ENCODE measurements at places on chromosomes 6 and 20.
A peak's percentile ranks its signal among the peaks of the same experiment; 100 is the strongest.

- H3K27me3 ChIP-seq, result no peaks in the 10 kb centered on the region
- H3K4me1 ChIP-seq, result peaks cover 12% of the 10 kb centered on the region
- H3K36me3 ChIP-seq, result no peaks in the 10 kb centered on the region
- no peak overlapping the region for H3K4me3 ChIP-seq
- DNase-seq, result no peak
- H3K27ac ChIP-seq, result no peak overlapping the region
Measured at GRCh38 chr20:38798266-38798665, 7.2 kb upstream of the PPP1R16B start.

DNA sequence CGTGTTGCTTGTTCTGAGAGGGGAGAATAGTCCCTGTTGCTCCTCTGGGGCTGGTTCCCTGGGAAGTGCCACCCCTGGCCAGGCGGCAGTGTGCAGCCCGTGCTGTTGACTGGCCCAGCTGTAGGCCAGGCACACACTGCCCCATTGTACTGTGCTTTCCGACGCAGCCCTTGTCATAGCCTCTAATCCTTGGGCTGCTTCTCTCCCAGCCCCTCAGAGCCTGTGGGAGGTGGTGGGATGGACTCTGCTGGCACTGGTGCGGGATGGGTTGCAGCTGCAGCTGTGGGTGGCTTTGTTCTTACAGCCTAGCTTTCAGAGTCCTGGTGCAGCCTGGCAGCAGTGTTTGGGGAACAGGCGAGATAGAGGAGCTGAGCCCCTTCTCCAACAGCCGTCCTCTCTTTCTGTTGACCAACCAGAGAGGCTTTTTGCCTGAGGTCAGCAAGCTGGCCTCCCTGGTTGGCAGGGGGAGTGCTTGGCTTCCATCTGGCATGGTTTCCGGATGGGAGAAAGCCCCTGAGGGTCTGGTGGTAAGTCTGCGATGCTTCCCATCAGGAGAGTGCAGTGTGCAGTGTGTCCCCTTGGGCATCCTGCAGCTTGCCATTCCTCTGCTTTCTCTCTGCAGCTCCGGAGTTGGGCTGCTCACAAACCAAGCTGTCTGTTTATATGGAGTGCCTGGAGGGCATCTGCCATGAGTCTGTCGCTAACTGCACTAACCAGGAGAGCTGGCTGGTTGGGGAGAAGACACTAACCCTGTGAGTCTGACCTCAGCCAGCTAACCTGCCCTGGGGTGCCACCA is 12.1 kb downstream of the TJAP1 start:
- H3K27me3 ChIP-seq, result no peaks in the 10 kb centered on the region
- DNase-seq, result no peak
- peaks cover 19% of the 10 kb centered on the region for H3K4me1 ChIP-seq
- peaks cover 23% of the 10 kb centered on the region for H3K36me3 ChIP-seq

DNA sequence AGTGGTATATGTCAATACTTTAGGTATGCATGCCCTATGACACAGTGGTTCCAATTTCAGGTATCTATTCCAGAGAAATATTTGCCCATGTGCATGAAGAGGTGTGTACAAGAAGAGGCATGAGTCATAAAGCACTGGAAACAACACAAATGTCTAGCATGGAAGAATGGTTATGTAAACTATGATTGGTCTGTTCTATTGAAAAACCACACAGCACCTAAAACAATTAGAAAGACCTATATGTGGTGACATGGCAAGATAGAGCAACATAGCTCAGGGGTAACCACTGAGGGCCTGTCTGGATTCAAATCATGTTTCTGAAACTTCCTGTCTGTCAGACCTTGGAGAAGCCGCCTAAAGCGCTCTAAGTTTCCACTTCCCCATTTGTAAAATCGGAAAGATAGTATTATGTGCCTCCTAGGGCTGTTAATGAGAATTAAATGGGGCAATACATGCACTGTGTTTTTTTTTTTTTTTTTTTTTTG is 76.0 kb upstream of the SHLD1 start:
- H3K36me3 ChIP-seq, result no peaks in the 10 kb centered on the region
- no peaks in the 10 kb centered on the region for H3K27me3 ChIP-seq
- H3K4me1 ChIP-seq, result no peaks in the 10 kb centered on the region
- DNase-seq, result peak; percentile 52

DNA sequence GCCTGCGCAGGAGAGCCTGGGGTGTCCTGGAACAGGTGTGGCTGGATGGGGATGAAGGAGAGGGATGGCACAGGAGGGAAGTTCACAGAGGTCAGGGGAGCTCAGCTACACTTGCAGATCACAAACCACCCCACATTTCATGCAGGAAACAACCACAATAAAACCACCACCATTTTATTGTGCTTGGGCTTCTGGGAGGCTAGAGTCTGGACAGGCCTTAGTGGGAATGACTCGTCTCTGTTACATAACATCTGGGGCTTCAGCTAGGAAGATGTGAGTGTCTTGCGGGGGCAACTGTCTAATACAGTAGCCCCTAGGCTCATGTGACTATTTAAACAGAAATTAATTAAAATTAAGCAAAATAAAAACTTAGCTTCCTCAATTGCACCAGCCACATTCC is 33.4 kb downstream of the SNX5 start:
- no peaks in the 10 kb centered on the region for H3K27me3 ChIP-seq
- peaks cover 12% of the 10 kb centered on the region for H3K4me1 ChIP-seq
- H3K36me3 ChIP-seq, result no peaks in the 10 kb centered on the region

DNA sequence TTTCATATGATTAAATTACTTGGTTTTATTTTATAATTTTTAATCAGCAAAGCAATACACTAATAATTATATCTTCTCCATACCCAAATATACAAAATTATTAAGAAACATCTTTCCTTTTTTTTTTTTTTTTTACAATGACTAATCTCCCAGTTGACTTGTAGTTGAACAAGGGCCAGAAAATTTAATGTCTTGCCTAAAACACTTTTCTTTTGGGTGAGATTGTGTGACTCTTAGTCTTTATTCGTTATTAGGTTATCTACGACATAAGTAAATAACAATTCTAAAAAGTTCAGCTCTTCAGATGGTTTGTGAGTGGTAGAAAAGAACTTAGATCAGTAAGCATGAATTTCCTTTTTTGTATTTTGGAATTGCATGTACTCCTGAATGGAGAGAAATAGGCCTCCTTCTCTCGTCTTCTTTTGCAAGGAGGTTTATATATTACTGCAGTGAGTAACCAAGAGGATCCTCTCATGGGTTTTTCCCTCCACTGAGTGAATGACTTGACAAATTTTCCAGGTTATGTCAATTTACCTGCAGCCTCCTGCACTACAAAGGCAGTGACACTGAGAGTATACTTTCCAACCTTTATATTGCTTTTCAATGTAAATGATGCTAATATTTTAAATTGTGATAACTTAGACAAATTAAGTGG is 364.5 kb upstream of the CITED2 start:
- H3K4me1 ChIP-seq, result no peaks in the 10 kb centered on the region
- no peak for DNase-seq
- H3K4me3 ChIP-seq, result no peak overlapping the region
- no peaks in the 10 kb centered on the region for H3K36me3 ChIP-seq
- no peak overlapping the region for H3K27ac ChIP-seq
- no peaks in the 10 kb centered on the region for H3K27me3 ChIP-seq

GRCh38 chr6:45378334-45378926 is 696 bp upstream of the SUPT3H start:
- H3K4me3 ChIP-seq, result peak overlapping the region; percentile 85
- H3K4me1 ChIP-seq, result peaks cover 8% of the 10 kb centered on the region
- peak; percentile 60 for DNase-seq
- peak overlapping the region; percentile 93 for H3K27ac ChIP-seq

DNA sequence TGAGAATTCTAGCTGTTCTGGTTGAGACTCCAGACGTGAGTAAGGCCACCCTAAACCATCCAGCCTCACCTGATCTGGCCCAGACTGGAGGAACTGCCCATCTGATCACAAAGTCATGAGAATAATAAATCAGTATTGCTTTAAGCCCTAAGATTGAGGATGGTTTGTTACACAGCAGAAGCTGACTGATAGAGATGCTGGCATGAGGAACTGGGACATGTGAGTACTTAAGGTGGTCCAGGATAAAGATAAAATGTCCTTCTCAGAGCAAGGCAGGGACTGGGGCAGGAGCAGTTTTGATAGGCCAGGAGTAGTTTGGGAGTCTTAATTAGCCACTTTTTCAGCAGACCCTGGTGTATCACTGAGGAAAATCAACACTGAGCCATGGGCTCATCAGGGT is 6.8 kb downstream of the GTSF1L start:
- H3K27me3 ChIP-seq, result no peaks in the 10 kb centered on the region
- no peak overlapping the region for H3K4me3 ChIP-seq
- H3K27ac ChIP-seq, result no peak overlapping the region

DNA sequence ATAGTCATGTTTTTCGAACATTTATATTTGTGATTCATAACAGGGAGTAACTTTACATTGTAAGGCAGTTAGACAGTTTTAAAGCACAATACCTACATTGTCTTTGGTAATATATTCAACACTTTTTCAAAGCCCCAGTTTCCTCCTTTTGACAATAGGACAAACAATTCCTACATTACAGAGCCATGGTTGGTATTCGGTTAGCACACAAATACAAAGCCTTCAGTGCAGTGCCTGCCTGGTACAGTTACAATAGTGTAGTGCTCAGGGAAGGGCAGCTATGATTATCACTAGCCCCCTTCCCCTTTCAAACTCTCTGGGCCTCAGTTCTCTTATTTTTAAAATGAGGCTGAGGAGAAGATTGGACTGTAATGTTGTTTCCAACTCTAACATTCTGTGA is 207.8 kb downstream of the TPBG start:
- no peak overlapping the region for H3K4me3 ChIP-seq
- no peaks in the 10 kb centered on the region for H3K36me3 ChIP-seq
- no peak overlapping the region for H3K27ac ChIP-seq
- no peaks in the 10 kb centered on the region for H3K4me1 ChIP-seq

GRCh38 chr6:50437901-50438300 is 275.4 kb upstream of the TFAP2D start:
- H3K4me3 ChIP-seq, result no peak overlapping the region
- DNase-seq, result no peak
- no peaks in the 10 kb centered on the region for H3K4me1 ChIP-seq
- no peaks in the 10 kb centered on the region for H3K27me3 ChIP-seq
- H3K27ac ChIP-seq, result no peak overlapping the region

- peaks cover 6% of the 10 kb centered on the region for H3K4me1 ChIP-seq
- no peaks in the 10 kb centered on the region for H3K36me3 ChIP-seq
- no peak overlapping the region for H3K4me3 ChIP-seq
- no peak for DNase-seq
- H3K27ac ChIP-seq, result no peak overlapping the region
Measured at GRCh38 chr6:156562019-156562418, 215.2 kb upstream of the ARID1B start.

DNA sequence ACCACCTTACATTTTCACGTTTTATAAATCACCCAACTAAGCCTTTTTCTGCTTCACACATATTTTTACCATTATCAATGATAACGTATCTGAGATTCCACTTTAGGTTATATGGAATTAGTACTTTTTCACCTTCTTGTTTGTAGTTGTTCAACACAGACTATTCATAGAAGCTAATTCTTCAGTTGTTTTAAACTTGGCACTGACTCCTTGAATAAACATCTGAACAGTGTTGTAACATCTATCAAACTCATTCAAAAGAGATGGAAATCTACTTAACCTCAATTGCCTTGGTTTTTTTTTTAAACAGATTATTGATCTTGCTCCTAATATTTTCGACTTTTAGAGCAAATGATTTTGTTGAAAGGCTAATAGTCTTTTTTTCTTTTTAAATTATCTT is 34.2 kb downstream of the PTPRA start:
- H3K36me3 ChIP-seq, result no peaks in the 10 kb centered on the region
- H3K27me3 ChIP-seq, result no peaks in the 10 kb centered on the region
- H3K4me3 ChIP-seq, result no peak overlapping the region

DNA sequence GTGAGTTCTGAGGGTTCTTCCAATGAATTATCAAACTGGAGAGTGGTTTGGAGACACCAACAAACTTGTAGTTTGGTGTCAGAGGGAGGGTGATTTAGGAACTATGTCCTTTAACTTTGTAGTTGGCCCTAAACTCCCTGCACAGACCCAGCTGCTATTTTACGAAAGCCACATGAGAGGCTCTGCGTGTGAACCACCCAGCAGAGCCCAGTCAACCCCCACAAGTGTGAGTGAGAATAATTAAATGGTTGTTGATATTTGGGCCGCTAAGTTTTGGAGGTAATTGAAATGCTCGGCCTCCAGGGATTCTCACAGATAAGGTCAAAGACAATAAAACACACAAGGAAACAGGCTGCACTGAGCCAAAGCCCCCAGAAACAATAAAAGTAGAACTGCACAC is 6.9 kb upstream of the VAPB start:
- H3K27me3 ChIP-seq, result peaks cover 13% of the 10 kb centered on the region
- H3K4me1 ChIP-seq, result no peaks in the 10 kb centered on the region
- H3K36me3 ChIP-seq, result no peaks in the 10 kb centered on the region

DNA sequence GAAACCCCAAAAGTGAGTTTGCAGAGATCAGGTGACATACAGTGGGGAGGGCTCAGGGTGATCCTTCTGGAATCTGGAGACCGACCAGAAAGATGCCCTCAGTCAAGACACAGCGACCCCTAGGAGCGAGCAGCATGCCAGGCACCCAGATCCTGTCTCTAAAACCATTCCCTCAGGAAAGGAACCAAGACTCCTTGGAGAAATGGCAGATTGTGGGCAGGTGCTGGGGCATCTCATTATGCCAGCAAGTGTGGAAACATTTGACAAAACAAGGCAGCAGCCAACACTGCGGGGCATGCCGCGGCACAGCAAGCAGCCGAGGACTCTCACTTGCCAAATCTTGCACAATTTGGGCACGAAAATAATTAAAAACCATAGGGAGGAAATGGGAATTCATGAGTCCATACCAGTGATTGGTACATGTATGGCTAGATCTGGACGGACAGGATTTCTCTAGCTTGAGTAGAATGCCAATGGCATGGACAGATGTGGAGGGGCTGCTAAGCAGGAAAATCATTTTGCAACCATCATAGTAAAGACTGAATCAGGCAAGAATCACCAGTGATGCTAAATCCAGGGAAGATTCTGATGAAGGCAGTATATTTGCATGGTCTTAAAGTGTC is 76.9 kb downstream of the GINS1 start:
- H3K36me3 ChIP-seq, result no peaks in the 10 kb centered on the region
- H3K27me3 ChIP-seq, result no peaks in the 10 kb centered on the region
- no peak overlapping the region for H3K27ac ChIP-seq

GRCh38 chr6:169622618-169623017 is 79.2 kb downstream of the WDR27 start:
- no peak for DNase-seq
- no peaks in the 10 kb centered on the region for H3K4me1 ChIP-seq
- H3K36me3 ChIP-seq, result no peaks in the 10 kb centered on the region
- H3K27ac ChIP-seq, result no peak overlapping the region

DNA sequence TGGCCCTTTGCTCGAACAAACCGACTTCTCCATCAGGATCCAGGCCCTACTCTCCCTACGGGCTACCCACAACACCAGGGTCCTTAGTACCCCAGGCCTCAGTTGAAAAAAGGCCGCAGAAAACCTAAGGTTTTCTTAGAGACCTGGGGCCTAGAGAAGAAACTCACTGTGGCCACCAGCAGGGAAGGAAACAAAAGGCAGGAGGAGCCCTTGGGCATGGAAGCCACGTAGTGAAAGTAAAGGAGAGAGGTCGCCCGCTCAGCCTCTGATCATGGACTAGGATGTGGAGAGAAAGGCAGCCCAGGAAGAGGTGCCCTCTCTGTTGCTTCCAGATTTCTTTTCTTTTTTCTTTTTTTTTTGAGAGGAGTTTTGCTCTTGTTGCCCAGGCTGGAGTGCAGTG is 31.5 kb downstream of the CPNE5 start:
- no peaks in the 10 kb centered on the region for H3K27me3 ChIP-seq
- H3K36me3 ChIP-seq, result no peaks in the 10 kb centered on the region
- no peaks in the 10 kb centered on the region for H3K4me1 ChIP-seq
- H3K27ac ChIP-seq, result no peak overlapping the region
- H3K4me3 ChIP-seq, result no peak overlapping the region

- H3K36me3 ChIP-seq, result no peaks in the 10 kb centered on the region
- no peaks in the 10 kb centered on the region for H3K27me3 ChIP-seq
- no peaks in the 10 kb centered on the region for H3K4me1 ChIP-seq
Measured at GRCh38 chr6:1416191-1416760, 26.9 kb downstream of the FOXF2 start.
